ENCODE measurements at places on chromosomes 1 and 21.

- peak; percentile 46 for DNase-seq
These were observed 123.3 kb downstream of the PCNX2 start for GRCh38 chr1:233172201-233172600.

DNA sequence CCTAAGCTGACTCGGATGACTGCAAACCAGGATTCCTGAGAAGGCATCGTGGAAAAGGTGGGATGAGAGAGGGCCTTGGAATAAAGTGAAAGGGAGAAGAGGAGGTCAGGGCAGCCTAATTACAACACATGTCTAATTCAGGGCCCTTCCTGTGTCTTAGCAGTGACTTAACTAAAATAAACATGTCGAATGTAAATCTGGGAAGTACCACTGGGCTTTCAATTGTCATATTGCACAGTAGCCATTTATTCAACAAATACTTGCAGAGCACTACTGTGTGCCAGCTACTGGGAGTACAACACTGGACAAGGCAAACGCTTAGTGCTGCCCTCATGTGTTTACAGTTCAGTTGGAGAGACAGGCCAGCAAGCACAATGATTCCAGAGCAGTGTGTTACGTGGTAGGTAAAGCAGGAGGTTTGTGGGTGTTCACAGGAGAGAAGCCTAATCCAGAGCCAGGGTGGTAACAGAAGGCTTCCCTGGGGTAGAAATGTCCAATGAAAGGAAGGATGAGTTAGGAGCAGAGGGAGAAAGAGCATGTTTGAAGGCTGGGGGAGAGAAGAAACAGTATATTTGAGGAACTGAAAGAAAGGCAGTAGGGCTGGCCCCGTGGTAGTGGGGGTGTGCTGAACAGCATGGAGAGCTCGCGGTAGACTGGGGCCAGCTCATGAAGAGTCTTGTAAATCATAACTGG, 38.0 kb upstream of the RASAL2 start:
- DNase-seq, result no peak

DNA sequence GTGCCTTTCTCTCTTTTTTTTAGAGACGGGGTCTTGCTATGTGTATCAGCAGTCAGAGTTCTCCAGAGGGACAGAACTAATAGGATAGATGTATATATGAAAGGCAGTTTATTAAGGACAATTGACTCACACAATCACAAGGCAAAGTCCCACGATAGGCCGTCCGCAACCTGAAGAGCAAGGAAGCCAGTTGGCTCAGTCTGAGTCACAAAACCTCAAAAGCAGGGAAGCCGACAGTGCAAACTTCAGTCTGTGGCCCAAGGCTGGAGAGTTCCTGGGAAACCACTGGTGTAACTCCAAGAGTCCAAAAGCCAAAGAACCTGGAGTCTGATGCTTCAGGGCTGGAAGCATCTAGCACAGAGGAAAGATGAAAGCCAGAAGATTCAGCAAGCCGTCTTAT, 16.3 kb upstream of the H3-3A start:
- DNase-seq, result peak; percentile 34

- DNase-seq, result no peak
These were observed 30.3 kb upstream of the TIAM1 start for GRCh38 chr21:31374395-31374794.

DNA sequence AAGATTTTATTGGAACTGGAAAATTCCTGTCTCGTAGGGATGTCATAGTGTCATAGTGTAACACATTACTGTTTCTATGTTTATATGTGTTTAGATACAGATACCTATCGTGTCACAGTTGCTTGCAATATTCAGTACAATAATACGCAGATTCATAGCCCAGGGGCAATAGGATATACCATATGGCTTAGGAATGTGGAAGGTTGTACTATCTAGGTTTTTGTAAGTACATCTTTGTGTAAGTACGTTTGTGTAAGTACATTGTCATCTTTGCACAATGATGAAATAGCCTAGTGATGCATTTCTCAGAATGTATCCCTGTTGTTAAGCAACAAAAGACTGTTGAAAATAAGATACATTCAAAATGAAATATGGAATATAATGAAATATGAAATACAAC, 68.9 kb downstream of the CAMTA1 start:
- DNase-seq, result no peak

DNA sequence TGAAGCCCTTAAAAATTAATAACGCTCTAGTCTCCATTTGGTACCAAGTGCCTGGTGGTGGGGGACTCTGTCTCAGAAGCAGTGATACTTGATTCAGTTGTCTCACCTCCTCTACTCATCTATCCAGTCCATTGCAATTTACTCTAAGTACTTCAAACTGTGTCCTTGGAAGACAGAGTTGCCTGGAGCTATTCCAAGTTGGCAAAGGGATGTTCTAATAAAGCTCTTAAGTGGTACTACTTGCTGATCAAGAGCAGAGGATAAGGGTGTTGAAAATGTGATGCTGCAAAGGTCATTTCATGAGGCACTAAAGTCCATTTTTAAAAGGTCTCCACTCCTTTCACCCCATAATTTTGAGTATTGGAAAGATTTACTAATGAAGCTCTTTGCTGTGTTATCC, 142.2 kb downstream of the NFIA start:
- DNase-seq, result no peak

- DNase-seq, result peak; percentile 39
These were observed 149.1 kb downstream of the FCRL5 start for GRCh38 chr1:157403203-157403602.

GRCh38 chr1:4421986-4422385, 232.4 kb upstream of the AJAP1 start:
- peak; percentile 52 for DNase-seq

GRCh38 chr21:29155118-29155932, 24.9 kb downstream of the MAP3K7CL start:
- DNase-seq, result peak; percentile 55

- no peak for DNase-seq
These were observed 1.0 kb upstream of the S100A6 start for GRCh38 chr1:153536671-153537375.

- DNase-seq, result no peak
These were observed 220.7 kb upstream of the VAMP3 start for GRCh38 chr1:7550261-7550865.

- no peak for DNase-seq
These were observed 348.5 kb downstream of the PTPRU start for GRCh38 chr1:29584776-29585175.

DNA sequence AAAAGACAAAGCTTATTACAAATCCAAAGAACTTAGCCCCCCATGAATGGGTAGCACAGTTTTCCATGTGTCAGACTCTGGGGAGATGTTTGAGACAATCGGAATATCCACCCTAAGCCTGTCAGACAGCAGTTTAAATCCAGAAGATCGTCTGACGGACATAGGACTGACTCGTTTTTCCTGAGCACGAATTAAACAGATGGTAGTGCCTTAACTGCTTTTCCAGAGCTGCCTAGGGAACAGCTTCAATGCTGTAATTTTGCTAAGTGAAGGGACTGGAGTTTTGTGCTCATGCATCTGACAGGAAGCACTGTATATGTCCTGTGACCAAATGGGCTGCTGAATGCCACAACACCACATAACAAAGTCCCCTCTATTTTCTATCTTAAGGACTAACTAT, 48.6 kb downstream of the PCNX2 start:
- DNase-seq, result no peak

DNA sequence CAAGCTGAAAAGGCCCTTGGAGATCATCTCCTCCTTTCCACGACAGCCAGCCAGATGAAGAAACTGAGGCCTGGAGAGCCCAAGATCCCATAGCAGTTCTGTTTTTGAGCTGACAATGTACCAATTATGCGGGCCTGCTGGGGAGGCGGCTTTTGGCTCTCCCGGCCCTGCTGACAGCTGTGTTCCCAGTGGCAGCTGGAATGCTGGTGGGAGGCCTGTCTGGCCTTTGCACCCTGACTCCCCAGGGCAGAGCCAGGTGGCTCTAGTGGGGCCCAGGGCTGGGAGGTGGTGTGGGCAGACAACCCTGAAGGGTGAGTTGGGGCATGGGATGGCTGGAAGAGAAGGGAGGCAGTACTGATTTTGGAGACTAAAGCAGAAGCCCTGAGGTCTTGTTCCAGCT, 30.7 kb upstream of the WASF2 start:
- no peak for DNase-seq

GRCh38 chr1:221712198-221712684, 29.6 kb downstream of the DUSP10 start:
- DNase-seq, result peak; percentile 77

DNA sequence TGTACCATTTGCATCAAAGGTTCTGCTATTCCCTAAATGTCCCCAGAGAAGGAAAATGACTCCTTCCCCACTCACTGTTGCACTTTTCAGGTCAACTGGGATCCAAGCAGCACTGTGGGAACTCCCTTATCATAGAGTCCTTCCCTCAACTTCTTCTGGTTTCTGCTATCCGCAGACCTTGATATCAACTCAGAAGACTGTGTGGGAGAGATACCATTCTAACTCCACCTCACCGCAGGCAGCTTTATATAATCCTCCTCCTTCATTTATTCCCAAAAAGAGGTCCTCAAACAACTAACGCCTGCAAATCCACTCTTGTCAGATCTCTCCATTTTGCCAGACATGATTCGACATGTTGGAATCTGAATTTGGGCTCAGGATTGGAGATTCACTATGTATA, 27.3 kb downstream of the LHX9 start:
- no peak for DNase-seq

- DNase-seq, result peak; percentile 86
These were observed 34.3 kb downstream of the SLC35D1 start for GRCh38 chr1:67019600-67020136.

DNA sequence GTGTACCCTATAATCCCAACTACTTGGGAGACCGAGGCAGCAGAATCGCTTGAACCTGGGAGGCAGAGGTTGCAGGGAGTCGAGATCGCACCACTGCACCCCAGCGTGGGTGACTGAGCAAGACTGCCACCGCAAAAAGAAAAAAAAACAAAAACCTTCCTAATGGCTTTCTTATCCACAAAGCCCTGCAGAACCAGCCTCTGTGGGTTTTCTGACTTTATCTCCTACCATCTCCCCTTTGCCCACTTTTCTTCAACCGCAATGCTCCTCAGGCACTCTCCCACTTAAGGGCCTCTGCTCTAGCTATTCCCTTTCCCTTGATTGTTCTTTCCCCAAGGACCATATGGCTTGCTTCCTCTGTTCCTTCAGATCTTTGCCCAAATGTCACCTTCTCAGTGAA, 67.9 kb upstream of the PUM1 start:
- no peak for DNase-seq

DNA sequence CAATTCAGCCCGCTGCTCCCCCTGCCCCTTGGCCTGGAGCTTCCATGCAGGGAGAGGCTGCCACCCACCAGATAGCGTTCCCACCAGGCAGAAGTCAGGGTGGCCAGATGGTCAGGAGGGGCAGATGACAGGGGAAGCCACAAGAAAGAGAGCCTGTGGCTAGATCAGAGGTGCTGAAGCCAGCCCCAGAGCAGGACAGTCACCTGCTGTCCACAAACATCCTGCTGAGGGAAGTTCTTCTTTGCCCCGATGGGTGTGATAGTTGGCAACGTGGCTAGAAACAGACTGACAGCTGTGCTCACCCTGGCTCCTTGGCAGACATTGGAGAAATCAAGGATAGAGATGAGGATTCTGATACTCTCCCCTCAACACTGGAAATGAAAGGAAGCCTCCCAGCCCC, 27.2 kb upstream of the SRP9 start:
- no peak for DNase-seq

- DNase-seq, result no peak
These were observed 5.9 kb upstream of the FOXJ3 start for GRCh38 chr1:42340901-42341300.

DNA sequence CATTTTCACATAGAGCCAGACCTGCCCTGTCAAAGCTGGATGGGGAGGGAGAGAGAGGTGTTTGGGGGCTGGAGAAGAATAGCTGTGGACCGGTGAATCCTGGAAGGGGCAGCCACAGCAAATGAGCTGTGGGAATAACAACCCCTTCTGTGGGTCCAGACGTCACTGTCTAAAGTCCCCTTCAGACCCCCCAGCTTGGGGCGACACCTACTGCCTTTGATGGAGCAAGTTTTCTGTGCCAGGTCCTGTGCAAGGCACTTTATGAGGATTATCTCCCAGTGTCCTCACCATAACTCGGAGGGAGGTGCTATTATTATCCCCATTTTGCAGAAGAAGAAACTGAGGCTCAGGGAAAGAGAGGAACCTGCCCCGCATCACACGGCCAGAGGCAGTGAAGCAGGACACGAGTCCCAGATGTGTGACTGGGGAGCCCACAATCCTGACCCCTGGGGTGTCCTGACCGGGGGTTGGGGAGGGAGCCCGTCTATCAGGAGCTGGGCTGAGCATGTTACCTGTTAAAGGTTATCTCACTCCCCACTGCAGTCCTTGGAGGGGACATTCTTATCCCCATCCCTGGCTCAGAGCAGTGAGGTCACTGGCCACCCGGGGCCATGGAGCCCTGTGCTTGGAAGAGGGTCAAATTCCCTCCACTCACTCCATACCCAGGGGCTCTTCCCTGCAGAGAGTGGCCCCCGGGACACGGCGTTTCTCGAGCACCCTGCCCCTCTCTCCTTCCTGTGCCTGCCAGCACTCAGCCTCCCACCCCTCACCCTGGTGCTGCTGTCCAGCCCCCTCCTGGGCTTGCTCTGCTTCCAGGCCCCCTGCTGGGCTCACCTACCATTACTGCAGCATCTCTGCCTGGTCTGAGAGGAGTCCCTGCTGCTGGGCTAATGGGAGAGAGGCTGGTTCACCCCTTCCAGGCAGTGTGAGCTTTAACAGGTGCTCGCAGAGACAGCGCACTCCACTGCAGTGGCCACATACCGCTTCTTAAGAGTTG, 132.9 kb downstream of the PTPRU start:
- no peak for DNase-seq

DNA sequence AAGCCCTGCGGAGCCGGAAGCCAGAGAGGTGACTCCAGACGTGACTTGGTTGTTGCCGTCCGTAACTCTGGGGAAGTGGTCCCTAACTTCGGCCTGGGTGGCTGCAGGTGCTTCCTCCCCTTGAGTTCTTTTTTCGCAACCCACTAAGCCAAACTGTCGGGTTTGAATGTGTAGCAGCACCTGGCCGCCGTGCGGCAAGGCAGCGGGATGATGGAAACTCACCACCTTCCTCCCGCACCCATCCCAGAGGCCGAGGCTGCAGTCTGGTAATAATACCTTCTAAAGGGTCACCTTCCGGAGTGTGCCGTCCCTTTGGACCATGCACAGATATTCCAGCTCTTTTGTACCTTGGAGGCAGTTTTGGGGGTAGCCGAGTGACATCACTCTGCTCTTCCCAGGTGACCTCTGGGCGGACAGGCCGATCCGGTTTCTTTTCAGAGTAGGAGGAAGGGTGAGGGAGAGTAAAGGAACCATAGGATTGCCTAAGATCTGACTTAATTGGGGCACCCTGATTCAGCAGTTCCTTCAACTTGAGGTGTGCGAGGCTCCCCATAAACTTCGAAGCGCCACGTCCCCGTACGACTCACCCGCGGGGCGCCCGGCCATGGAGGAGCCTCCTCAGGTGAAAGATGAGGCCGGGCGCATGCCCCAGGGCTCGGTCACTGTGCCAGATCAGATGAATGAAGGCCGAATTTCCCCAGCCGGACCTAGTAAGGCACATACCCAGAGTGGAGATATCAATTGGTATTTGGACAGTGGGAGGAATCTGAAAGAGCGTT, 1.0 kb downstream of the KCNK1 start:
- DNase-seq, result no peak

- no peak for DNase-seq
These were observed 106.0 kb upstream of the IFFO2 start for GRCh38 chr1:19062258-19063029.
